ENCODE measurements at places on chromosomes 5 and 9. TPM values are rescaled to one million over a fixed set of nuclear protein-coding genes. Genes with fewer than 3 reads are reported as not detected.

GARIN3 gene
- not detected for total RNA-seq

GRCh38 chr9:86298873-86299272 is 16.5 kb upstream of the ISCA1 start:
- DNase-seq: no peak

OLFML2A gene
- 7.1 TPM for total RNA-seq

GRCh38 chr5:65102976-65103711 is 334.4 kb downstream of the CWC27 start:
- DNase-seq: peak; percentile 57
